ENCODE measurements at places on chromosomes 13 and 19.
A peak's percentile ranks its signal among the peaks of the same experiment; 100 is the strongest.

DNA sequence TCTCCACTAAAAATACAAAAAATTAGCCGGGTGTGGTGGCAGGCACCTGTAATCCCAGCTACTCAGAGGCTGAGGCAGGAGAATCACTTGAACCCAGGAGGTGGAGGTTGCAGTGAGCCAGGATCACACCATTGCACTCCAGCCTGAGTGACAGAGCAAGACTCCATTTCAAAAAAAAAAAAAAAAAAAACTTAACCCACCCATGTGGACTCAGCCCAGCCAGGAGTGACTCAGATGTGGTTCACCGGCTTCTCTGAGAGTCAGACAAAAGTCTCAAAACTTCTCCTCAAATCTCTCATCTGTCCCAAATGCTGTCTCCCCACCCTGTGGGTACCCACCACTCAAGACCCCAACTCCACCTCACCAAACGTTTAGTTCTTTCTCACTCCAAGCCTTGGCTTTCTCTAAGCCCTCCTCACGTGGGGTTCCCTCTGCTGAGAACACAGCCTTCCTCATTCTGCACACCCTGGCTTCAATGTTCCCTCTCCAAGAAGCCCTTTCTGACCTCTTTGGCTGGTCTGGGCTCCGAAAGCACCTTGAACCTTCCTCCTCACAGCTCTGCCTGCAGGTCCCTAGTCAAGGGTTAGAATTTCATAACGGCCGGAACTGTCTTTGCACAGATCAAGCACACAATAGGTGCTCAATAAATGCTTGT lies 11.1 kb upstream of the RAB3A start:
- no peak for DNase-seq

DNA sequence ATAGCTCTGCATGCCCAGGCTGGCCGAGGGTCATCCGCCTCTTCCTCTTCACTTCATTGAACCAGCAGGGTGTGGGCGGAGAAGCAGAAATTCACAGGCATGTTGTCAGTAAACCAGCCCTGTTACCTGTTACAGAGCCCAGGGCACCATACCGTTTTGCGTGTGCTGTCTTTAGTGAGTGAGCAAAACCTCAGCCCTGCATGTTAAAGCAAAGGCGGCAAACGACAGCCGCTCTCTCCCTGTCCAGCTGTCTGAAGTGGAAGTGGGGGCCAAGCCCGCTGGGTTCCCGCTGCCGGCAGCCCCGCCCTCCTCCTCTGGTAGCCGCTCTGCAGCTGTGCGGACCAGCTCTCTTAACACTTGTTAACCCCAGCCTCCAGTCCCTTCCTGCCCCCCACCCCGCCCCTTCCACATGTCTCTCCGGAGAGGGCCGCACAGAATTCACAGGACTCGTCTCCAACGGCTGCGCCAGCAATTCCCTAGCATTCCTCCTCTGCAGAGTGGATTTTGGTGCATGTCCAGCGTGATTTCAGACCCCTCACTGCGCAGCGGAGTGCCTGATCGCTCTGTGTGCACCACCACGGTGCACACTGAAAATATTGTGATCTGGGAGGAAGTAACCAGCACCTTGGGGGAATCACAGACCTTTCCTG lies 12.7 kb downstream of the KLHL26 start:
- DNase-seq: peak; percentile 88

- DNase-seq: peak; percentile 51
Measured at GRCh38 chr13:94708031-94708859, 4.1 kb downstream of the SOX21 start.

GRCh38 chr13:67139551-67139950 lies 90.6 kb downstream of the PCDH9 start:
- DNase-seq: no peak

DNA sequence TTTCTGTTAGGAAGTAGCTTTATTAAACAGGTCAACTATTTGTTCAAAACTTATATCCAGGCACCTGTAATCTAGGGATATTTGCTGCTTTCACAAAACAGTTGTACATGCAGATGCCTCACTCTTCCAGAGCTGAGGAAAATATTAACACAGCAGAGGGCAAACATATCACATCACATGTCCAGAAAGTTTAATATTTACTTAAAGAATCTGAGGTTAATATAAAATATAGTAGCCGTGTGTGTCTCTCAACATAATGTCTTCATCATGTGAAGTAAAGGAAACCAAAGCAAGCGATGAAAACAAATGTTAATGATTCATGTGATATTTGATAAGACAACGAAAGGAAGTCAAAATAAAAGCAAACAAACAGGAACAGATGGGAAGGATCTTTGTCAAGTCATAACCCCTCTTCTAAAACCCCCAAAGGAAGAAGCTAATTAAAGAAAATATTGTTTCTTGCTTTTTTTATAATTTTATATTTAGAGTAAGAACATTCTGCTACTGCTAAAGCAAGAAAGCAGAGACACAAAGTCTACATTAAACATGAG lies 418.8 kb downstream of the DACH1 start:
- no peak for DNase-seq

All from right forelimb (tissue), 1 donor.